ENCODE measurements at places on chromosomes 5 and 9.

- peak; percentile 65 for DNase-seq
These were observed 629.8 kb upstream of the WWC1 start for GRCh38 chr5:167661605-167662004.

GRCh38 chr5:16557477-16557876 lies 59.3 kb downstream of the RETREG1 start:
- DNase-seq, result no peak

DNA sequence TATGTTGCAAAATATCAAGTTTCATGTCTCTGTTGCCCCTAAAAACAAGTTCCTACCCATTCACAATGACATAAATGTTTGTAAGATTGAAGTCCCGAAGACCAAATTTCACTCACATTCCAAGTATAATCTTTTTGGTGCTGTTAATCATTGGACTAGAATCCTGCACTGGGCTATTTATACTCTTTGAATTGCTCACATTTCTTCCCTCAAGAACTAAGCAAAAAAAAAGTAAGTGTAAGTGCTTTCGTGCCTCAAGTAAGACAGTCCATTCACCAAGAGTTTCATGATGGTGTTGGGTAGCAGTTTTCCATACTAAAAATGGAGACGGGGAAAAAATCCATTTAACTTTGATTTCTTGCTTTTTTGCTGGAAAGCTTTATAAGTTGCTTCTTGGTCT lies 242.3 kb downstream of the EBF1 start:
- DNase-seq, result no peak

DNA sequence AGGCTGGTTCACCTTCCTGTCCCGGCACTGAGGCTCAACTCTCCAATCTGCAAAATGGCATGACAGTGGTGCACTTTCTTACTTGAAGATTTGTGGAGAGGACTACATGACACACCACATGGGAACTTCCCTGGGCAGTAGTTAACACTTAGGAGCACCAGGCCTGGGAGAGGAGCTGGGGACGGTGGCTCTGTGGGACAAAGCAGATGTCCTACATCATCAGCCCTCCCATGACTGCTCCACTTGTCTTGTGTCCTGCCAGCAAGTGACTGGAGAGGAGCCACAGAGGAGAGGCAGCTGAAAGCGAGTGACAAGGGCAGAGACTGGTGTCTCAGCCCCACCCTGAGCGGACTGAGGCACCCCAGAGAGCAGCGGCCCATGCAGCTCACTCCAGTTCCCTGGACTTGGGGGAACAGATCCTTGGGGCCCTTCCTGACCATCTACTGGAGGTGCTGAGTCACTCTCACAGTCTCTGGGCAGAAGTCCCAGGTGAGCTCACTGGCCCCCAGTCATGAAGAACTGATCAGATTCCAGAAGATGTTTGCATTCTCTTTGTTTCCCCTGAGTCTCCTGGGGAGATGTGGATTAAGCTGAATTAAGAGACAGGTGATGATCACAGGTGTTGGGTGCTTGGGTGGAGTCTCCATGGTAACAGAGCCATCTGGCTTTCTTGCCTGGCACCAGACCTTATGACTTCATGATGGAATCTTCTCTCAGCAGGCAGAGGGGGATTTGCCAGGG lies 13.2 kb upstream of the SLC25A48 start:
- DNase-seq, result no peak

GRCh38 chr5:139232147-139232724 lies 34.1 kb upstream of the SIL1 start:
- no peak for DNase-seq

DNA sequence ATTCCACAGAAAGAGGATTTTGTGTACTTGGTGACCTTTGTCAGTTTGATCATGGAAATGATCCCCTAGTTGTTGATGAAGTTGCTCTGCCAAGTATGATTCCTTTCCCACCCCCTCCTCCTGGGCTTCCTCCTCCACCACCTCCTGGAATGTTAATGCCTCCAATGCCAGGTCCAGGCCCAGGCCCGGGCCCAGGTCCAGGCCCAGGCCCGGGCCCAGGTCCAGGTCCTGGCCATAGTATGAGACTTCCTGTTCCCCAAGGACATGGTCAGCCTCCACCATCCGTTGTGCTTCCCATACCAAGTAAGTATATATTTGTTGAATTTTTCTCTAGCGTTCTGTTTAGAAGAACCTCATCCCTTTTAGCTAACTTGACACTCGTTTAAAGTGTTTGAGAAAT lies 30.0 kb downstream of the RBM27 start:
- DNase-seq, result no peak

DNA sequence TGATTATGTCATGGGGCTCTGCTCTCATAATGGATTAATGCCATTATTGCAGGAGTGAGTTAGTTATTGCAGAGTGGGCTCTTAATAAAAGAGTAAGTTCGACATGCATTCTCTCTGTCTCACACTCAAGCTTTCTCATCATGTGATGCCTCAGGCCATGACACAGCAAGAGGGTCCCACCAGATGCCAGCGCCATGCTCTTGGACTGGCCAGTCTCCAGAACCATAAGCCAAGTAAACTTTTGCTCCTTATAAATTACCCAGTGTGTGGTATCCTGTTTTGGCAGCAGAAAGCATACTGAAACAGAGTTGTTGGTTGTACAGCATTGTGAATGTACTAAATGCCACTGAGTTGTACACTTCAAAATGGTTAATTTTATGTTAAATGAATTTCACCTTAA lies 138.1 kb downstream of the MYO10 start:
- no peak for DNase-seq

- DNase-seq, result no peak
These were observed 290.6 kb upstream of the ZNF608 start for GRCh38 chr5:125037020-125037419.

DNA sequence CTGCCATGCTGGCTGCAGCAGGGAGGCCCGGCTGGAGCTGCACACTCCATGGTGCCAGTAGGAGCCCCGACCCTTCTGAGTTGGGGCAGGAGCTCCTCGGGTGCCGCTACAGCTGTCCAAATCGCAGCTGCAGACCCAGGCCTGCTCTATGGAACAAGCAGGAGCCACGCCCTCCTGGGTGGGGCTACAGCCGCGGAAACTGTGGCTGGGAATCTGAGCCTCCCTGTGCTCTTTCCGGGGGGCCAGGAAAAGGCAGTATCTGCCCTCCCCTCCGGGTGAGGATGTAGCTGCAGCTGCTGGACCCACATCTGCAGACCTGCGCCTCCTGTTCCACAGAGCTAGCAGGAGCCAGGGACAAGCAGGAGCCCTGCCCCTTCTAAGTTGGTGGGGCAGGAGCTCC lies 278.9 kb upstream of the ACTBL2 start:
- DNase-seq, result no peak

- no peak for DNase-seq
These were observed 626 bp upstream of the CLTB start for GRCh38 chr5:176416965-176417364.

DNA sequence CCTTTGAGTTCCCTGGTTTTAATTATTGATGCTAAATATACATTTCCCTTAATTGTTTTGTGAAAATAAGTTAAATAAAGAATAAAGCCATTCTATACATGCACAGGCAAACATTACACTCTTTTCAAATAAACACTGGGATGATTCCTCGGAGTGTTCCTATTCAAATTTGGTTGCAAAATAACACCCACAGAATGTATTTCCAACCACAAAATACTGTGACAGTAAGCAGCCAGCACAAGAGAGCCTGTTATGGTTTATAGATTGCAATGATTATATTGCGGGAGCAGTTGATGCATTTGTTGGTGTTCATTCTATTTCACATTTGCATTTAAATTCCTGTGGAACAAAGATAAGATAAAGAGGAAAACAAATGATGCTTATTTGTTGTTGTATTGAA lies 632.6 kb upstream of the WWC1 start:
- peak; percentile 70 for DNase-seq

DNA sequence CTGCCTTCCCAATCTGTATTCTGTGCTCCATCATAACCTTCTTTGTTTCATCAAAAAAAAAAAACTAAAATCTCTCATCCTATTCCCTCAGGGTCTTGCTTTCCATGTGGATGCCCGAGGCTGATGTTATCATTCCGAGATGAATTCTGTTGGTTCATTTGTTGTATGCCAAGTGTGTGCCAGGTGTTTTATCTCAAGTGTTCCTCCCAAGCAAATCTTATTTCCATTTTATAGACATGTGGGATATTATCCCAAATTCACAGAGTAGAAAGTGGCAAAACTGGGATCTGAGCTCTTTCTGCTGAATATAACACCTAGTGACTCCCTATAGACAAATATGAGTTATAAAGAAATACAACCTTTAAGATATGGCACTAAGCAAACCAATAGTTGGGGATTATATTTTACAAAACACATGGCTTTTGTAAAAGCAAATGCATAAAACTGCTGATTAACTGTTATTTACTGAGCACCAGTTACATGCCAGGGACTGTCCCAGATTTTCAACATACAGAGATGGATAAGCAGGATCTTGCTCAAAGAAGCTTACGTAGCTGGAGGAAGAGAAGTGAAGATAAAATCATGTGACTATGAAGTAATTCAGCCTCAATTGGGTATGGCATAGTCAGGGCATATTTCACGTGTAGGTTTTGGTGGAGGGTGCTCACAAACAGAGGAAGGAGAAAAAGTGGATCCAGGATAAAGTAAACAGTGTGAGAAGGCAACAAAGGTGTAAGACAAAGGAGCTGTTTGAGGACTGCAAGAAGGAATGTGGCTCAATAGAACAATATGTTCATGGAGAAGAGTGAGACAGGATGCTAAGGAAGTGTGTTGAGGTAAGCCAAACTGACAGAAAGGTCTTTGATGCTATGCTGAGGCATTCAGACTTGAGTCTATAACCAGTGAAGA lies 143.3 kb upstream of the ADAMTSL1 start:
- DNase-seq, result peak; percentile 55

- DNase-seq, result no peak
These were observed 56.2 kb upstream of the GCNT4 start for GRCh38 chr5:75108515-75108914.
